GM23248 (cell line): ENCODE measurements at places on chromosomes 6 and 20. TPM values are rescaled to one million over a fixed set of nuclear protein-coding genes. Genes with fewer than 3 reads are reported as not detected.

Gene LY6G6D
- not detected in 2 replicates for polyA plus RNA-seq

Gene TRIM31
- not detected in 2 replicates for polyA plus RNA-seq

Gene PCSK2
- not detected in 2 replicates for polyA plus RNA-seq

Gene CALHM6
- polyA plus RNA-seq: 1.6 and 1.7 TPM in 2 replicates

GRCh38 chr6:51495096-51495495, 592.3 kb downstream of the PKHD1 start:
- DNase-seq: no peak

DNA sequence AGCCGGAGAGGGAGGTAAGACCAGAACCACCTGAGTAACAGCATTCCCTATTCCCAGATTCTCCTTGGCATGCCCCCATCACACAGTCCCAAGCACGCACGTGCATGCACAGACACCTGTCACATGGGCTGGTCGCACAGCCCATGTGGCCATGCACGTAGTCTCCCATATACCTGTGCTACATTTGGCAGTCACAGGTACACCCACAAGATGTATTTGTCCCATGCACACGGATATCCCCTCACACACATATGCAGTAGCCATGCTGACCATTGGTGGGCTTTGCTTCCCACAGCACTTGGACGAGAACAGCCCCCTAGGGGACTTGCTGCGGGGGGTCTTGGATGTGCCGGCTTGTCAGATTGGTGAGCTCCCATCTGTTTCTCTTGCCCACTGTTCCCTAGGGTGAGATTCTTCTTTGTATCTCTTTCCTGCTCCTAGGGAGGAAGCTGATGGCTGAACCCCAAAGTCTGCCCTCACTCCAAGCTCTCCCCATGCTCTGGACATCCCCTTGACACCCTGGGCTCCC, 31.9 kb downstream of the PLCG1 start:
- no peak for DNase-seq

- DNase-seq: no peak
Observed at GRCh38 chr20:36217226-36217625, 19.1 kb upstream of the AAR2 start.

DNA sequence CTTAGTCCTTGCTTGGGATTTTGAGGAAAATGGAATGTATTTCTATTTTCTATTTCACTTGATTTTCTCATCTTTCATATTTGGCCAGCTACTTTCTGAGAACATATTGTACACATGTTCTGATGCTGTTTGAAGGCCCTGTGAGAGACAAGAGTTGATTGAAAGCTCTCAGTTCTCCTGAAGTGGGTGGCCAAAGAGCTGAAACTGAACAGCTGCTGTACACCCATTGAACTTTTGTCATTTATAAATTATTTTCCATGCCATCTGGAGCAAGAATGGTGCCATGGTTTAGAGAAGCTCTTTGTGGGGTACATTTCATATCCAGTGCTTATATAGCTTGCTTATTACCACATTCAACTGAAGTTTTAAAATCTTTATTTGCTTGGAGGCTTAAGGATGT, 298.3 kb downstream of the PRL start:
- no peak for DNase-seq

- peak; percentile 15 for DNase-seq
Observed at GRCh38 chr6:79862126-79862525, 85.2 kb downstream of the ELOVL4 start.

DNA sequence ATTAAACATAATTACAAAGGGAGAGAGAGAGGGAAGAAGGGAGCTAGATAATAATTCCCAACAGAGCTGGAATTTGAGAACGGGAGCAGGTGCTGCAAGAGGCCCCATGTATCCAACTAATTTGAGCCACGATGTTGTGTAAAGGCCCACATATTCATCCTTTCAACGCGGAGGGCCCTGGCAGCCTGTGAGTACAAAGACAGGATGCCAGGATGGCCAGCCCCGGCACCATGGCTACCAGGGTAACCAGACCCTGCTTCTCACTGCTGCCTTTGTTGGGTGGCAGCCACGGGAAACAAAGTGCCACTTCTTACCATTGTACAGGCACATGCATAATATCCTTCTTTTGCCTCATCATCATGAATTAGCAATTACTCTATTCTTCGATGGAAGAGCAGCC, 492.0 kb upstream of the NRSN1 start:
- no peak for DNase-seq

GRCh38 chr20:16203096-16203495, 370.2 kb downstream of the KIF16B start:
- DNase-seq: no peak

DNA sequence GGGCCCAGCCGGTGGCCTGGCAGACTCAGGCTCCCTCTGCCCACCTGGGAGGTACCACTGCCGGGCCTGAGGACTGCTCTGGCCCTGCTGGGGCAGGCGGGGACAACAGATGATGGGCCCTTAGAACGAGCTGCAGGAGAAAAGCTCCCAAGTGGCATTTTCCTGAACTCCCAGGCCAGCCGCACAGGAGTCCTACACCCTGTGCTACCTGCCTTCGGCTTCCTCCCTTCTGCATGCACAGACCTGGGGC, 41.3 kb downstream of the DSTN start:
- no peak for DNase-seq

DNA sequence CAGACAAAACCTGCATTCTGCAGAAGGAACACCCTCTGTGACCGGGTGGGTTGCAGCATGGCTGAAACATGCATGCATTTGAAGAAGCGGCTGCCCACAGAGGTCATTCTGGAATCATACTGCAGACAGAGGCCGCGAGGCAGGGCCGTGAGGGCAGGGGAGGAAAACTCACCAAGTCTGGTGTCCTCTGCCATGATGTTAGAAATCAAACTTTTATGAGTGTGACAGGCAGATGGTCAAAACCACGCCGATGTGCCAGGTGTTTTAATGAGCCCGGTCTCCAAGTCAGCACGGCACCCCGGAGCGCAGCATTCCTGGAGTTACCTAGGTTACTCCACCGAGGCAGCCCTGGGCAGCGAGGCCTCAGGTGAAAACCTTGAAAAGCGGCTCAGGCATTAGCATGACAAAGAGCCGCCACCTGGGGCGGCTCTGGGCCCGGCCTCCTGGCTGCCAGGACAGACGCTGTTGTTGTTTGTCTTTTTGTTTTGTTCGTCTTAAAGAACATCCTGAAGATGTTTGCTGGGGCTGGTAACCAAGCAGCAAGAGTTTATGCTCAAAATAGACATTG, 255.6 kb downstream of the ERMARD start:
- no peak for DNase-seq

DNA sequence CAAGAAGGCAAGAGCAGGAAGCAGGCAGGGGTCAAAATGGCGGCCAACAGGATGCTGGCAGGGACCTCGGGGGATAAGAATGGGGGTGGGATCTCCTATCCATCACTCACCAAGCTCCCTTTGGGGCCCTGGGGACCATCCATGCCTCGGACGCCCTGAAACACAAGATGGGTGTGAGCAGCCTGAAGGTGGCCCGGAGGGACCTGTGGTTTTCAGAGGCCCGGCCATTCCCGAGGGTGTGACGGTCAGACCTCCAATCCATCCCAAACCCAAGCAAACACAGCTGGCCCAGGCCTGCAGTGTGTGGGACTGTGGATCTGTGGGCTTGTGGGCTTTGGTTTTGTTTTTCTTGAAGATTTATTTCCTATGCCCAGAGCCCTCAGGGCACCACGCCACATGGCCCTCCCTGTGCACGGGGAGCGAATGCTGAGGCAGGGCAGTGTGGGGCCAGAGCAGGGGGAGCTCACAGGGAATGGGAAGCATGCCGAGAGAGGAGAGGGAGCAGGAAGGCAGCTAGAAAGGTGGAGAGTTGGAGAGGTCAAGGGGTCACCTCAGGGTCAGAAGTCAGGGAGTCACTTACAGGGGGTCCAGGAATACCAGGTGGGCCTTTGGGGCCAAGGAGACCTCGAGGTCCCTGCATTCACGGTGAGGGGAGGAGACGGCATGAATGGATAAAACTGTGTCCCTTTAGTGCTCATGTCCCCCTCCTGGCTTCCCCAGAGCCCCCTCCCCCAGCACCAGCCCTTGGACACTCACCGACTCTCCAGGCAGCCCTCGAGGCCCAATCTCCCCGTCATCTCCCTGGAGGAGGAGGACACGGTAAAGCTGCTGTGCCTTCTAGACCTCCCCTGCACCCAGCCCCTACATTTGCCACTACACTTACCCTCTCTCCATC, 14.5 kb downstream of the COL11A2 start:
- no peak for DNase-seq
